Muscle of arm (tissue), 14 donors: ENCODE measurements at places on chromosomes 7 and 10. TPM values are rescaled to one million over a fixed set of nuclear protein-coding genes. Genes with fewer than 3 reads are reported as not detected.

- peak; percentile 22 for DNase-seq
These were observed 261.4 kb downstream of the MTERF1 start for GRCh38 chr7:91618776-91619765.

- DNase-seq = no peak
These were observed 737.8 kb downstream of the LRMDA start for GRCh38 chr10:76169246-76169645.

- DNase-seq = no peak
These were observed 74.9 kb downstream of the CARD11 start for GRCh38 chr7:2968616-2969397.

GRCh38 chr7:139548302-139549028 is 25.0 kb downstream of the CLEC2L start:
- DNase-seq = no peak

- DNase-seq = no peak
These were observed 88.7 kb downstream of the DYNC1I1 start for GRCh38 chr7:95861041-95861440.

The IL15RA gene
- polyA plus RNA-seq = 2.4 TPM

The GOLGA7B gene
- not detected for polyA plus RNA-seq

DNA sequence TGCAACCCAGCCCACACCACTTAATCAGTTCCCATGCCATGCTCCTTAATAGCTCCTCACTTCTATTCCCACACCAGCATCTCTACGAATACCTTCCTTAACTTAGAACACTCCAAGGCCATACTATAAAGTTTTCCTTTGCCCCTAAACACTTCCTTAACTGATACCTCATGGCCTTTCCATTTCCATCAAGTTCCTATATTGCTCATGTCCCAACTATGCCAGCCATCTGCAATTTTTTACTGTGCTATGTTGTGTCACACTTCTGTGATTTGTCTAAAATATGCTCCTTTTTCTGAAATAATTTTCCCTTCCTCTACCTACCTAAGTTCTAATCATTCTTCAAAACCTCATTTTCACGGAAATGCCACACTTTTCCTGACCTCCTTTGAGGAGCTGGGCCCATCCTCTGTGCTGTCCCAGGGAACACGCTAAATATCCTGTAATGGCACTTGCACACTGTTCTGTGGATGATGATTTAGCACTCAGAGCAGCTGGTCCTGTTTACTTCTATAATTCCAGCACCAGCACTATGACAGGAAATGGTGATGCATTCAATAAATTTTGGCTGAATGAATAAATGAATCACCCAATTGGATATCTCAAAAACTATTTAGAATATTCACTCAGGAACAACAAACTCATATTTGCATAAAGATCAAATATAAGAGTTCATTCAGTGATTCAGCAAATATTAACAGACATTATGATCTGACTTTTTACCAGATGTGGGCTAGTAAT is 266.5 kb upstream of the HGF start:
- no peak for DNase-seq

DNA sequence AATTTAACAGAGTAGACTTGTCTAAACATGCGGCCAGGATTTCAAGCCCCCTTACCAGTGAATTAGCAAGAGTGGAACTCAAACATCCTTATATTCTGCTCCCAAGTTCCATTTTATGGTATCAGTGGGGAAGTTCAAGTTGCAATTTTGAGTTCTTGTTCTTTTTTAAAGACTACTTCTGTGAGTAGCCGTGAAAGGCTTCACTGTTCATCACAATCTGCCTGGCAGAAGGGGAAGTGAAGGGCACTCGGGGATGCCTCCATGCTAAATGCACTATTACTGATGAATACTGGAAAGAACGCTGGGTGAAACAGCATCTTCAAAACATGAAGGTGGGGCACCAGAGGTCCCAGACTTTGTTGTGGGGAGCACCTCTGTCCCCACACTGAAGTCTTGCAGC is 22.4 kb upstream of the FGL2 start:
- no peak for DNase-seq

GRCh38 chr7:131057015-131057793 is 270.5 kb upstream of the MKLN1 start:
- peak; percentile 40 for DNase-seq

GRCh38 chr7:89623018-89623672 is 531.1 kb upstream of the STEAP1 start:
- DNase-seq = peak; percentile 15

- DNase-seq = no peak
These were observed 86.7 kb upstream of the DUSP5 start for GRCh38 chr10:110411047-110411410.

- no peak for DNase-seq
These were observed 31.9 kb downstream of the PCBD1 start for GRCh38 chr10:70856454-70856853.

DNA sequence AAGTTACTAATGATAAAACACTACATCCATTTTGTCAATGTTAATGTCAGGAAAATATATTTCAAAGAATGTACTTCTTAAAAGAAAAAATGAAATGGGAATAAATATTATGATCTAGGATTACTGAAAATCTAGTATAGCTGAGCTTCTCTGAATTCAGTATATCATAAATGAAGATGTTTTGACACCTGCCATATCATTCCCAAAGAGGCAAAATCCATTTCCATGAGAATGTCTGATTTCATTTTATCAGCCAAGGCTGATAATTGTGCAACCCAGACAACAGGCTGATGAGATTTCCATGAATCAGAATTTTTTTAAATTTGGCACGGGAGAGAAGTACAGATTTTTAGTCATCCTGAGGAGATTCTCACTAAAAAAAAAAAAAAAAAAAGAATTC is 32.5 kb downstream of the ZFAND4 start:
- DNase-seq = no peak

GRCh38 chr7:13352677-13353076 is 636.8 kb downstream of the ETV1 start:
- no peak for DNase-seq

The SEPTIN7 gene
- polyA plus RNA-seq = 460 TPM

The MCM10 gene
- 5.2 TPM for polyA plus RNA-seq

- DNase-seq = no peak
These were observed 5.0 kb downstream of the ALDH18A1 start for GRCh38 chr10:95651346-95652060.

- DNase-seq = peak; percentile 71
These were observed 150.4 kb downstream of the SFMBT2 start for GRCh38 chr10:7260412-7260900.

- DNase-seq = no peak
These were observed 180.5 kb upstream of the PRSS58 start for GRCh38 chr7:142438235-142438922.

- no peak for DNase-seq
These were observed 2.1 kb upstream of the FOXP2 start for GRCh38 chr7:114412548-114412947.

DNA sequence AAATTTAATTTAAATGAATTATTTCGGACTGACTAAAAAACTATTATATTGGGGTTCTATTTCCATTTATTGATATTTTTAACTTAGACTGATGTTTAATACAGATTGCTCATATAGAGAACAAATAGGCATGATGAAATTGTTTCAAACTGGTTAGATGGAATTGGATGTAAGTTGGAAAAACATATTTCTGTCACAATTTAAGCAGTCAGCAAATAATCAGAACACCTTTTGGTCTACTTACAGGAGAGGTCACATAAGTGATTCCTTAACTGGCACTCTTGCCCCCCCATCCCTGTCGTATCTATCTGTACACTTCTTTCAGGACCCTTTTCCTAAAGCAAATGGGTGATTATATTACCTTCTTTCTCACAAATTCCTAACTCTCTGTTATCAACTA is 138.4 kb downstream of the PLXDC2 start:
- DNase-seq = no peak

DNA sequence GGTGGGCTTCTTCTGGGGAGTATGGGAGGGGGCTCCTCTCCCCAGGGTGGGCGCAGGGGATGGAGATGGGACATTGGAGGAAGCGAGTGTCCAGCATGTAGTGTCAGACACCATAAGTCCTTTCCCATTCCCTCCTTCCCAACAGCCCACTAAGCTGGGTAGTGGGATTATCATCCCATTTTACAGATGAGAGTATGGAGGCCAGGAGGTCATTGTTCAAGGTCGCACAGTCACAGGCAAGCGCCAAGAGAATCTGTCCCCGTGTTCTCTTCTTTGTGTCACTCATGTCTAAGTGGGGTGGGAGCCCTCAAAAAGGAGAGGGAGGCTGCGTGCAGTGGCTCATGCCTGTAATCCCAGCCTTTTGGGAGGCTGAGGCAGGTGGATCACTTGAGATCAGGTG is 64.8 kb downstream of the CLIP2 start:
- no peak for DNase-seq

- no peak for DNase-seq
These were observed 465.7 kb downstream of the PCDH15 start for GRCh38 chr10:54335296-54335695.

GRCh38 chr10:43128958-43129706 is 9.1 kb upstream of the CSGALNACT2 start:
- no peak for DNase-seq

The CPXM2 gene
- 20.7 TPM for polyA plus RNA-seq

DNA sequence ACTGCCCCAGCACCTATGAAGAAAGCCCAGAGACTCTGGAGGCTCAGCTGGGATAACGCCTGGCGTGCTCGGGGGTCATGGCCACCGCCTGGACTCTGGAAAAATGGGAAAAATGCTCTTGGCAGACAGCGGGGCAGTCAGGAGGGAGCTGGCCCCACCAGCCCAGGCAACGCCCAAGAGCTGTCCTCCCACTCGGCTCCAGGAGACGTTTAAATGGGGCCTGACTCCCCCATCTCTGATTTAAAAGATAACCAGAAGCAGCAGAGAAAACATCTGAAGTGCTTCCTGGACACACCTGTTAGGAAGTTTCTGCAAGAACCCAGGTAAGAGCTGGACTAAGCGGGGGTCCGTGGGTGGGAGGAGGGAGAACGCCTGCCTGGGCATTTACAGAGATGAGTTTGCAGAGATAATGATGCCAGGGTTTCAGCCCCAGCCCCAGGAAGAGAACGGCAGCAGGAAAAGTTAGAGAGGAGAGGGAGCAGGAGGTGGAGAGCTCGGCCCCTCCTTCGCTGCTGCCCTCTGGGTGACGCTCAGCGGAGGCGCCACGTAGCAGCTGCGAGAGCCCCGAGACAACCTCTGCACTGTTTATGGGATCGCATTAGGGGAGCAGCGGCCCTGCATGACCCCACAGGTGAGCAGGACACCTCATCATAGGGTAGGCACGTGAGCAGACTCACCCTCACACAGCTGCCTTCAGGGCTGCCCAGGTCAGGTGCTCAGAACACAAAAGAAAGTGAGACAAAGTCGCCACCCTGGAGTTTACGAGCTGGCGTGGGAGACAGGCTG is 83.5 kb upstream of the INSIG1 start:
- DNase-seq = no peak

DNA sequence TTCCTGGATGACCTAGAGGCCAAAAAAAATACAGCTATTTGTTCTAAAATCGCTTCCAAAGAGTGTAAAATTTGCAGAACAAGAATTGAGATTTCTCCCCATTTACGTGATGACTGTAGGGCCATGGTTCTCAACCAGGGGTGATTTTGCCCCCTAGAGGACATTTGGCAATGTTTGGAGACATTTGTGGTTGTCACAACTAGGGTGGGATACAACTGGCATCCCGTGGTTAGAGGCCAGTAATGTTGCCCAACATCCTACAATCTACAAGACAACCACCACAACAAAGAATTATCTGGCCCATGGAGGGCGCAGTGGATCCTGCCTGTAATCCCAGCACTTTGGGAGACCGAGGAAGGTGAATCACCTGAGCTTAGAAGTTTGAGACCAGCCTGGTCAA is 22.8 kb upstream of the MALSU1 start:
- DNase-seq = no peak

DNA sequence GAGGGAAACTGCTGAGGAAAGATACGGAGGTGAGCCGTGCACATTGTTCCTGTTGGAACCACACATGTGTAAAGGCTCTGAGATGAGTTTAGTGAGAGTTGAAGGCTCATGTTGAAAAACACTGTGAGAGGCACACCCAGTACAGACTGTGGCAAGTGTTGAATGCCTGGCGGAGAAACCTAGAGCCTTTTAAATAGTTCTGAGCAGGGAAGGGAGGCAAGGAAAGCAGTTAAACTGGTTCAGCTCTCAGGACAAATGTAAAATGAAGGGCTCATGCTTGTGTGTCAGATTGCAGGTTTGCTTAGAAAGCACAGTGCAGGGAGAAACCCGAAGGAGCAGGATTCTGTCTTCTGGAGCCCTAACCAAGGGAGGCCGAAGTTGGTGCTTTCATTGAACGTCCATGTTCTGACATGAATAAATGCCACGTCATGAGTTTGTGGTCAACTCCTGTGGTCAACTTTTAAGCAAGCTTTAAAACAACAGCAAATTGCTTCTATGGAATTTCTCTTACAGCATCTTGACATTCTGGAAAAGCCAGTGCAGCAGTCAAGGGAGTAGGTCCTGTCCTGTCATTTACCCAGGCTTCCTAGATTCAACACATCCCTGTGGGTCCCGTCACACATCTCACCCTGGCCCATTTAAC is 650.9 kb upstream of the GALNT17 start:
- DNase-seq = no peak

- peak; percentile 4 for DNase-seq
These were observed 41.5 kb upstream of the SMIM30 start for GRCh38 chr7:113159746-113160339.

GRCh38 chr7:114759347-114760062 is 162.4 kb upstream of the MDFIC start:
- no peak for DNase-seq

The CYP3A4 gene
- polyA plus RNA-seq = 0.26 TPM
